ENCODE measurements at places on chromosomes 1 and 21. TPM values are rescaled to one million over a fixed set of nuclear protein-coding genes. Genes with fewer than 3 reads are reported as not detected.

Gene PRAMEF1
- not detected for total RNA-seq

Gene HSD3B1
- total RNA-seq: not detected

Gene ST6GALNAC5
- 26.3 TPM for total RNA-seq

Gene CELF3
- 39.4 TPM for total RNA-seq

Gene TNNI3K
- total RNA-seq: 4.1 TPM

Gene MIA3
- 69.7 TPM for total RNA-seq

Gene OR2T11
- total RNA-seq: not detected

Gene CIART
- 5.7 TPM for total RNA-seq

Gene PTPN22
- total RNA-seq: 3.0 TPM

Data from camera-type eye (tissue), 1 donor.